ENCODE measurements at places on chromosomes 16 and 17. TPM values are rescaled to one million over a fixed set of nuclear protein-coding genes. Genes with fewer than 3 reads are reported as not detected.

GRCh38 chr17:50080827-50081226 is 14.3 kb upstream of the PDK2 start:
- DNase-seq, result peak; percentile 40

DNA sequence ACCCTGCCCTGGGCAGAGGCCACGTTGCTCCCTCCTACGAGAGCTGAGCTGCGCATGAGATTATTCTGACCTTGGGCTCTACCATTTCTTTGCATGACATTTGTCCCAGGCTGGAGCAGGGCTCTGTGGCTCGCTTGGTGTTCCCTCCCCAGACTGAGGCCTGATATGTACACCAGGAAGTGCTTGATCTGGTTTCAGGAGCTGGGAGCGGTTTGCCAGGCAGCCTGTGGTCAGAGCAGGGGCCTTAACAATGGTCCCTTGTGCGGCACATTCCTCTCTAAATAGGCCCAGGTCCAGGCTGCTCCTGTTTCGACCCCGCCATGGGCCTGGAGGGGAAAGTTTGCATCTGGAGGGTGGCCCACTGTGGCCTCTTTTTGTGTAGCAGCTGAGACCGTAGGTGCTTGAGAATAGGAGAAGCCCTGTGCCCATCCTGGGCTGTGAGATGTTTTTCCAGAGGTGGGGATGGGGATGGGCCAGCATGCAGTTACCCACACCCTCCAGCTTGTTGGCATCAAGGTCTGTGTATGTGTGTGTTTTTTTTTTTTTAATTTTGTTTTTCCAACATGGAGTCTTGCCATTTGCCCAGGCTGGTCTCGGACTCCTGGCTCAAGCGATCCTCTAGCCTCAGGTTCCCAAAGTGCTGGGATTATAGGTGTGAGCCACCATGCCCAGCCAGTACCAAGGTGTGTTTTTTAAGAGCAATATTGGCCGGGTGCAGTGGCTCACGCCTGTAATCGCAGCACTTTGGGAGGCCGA is 253.9 kb downstream of the SEC14L1 start:
- DNase-seq, result no peak

DNA sequence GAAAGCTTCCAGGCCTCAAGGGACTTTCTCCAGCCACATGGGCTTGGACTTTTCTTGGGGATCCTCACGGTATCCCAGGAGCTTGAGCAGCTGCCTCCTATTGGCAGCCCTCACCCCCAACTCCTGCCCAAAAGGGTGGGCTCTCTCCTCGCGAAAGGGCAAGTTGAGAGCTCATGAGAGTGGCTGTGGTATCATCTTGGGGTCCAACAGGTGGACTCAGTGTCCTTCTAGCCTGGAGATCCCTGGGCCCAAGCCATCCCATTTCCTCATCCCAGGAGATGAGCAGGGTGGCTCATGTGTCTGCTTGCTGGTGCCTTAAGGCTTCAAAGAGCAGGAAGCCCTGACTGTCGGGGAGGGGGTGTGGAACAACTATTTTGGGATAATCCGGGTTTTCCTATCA is 17.7 kb downstream of the TBX4 start:
- no peak for DNase-seq

DNA sequence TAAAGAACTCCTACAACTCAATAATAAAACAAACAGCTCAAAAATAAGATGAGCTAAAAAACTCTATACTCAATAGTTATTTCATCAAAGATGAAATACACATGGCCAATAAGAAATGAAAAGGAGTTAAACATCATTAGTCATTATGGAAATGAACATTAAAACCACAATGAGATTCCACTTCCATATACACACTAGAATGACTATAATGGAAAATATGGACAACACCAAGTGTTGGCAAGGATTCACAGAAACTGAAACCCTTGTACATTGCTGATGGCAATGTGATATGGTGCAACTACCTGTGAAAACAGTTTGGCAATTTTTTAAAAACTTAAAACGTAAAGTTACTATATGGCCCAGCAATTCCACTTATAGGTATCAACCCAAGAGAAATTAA is 91.4 kb downstream of the GRIN2A start:
- DNase-seq, result no peak

DNA sequence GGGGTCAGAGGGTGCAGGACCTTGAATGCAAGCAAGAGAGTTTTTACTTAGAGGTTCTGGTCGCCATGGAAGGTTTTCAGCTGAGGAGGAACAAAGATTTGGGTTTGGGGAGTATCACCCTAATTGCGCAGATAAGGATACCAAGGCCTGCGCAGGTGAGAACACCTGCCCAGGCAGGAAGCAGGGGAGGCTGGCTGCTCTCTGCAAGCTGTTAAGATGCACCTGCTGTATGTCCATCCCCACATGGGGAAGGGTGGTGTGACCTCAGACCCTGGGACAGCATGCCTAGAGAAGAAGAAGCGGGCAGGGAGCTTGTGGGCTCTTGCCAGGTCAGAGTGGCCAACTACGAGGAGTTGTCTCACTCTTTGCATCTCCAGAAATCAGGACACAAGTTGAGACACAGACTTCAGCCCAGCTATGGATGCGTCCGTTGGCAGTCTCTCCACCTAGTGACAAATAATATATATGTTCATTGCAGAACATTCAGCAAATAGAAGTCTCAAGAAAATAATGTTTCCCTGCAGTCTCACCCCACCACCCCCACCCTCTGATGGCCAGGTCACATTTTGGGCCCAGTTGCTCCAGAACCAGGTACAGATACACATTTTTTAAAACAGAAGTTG is 77.7 kb downstream of the SREBF1 start:
- DNase-seq, result no peak

GRCh38 chr16:67109407-67110135 is at the start of gene PHAF1:
PHAF1 (plus strand) TSS chr16:67109941; CDS start chr16:67110176, 235 bp downstream.
- DNase-seq, result peak; percentile 77

- DNase-seq, result peak; percentile 38
Measured at GRCh38 chr17:7703584-7704479, 1.2 kb upstream of the EFNB3 start.

CTRB1 gene
- total RNA-seq, result not detected

- DNase-seq, result no peak
Measured at GRCh38 chr16:75943705-75944514, 217.6 kb upstream of the CPHXL start.

GRCh38 chr17:2502871-2503580 is 8.7 kb downstream of the METTL16 start:
- no peak for DNase-seq

DNA sequence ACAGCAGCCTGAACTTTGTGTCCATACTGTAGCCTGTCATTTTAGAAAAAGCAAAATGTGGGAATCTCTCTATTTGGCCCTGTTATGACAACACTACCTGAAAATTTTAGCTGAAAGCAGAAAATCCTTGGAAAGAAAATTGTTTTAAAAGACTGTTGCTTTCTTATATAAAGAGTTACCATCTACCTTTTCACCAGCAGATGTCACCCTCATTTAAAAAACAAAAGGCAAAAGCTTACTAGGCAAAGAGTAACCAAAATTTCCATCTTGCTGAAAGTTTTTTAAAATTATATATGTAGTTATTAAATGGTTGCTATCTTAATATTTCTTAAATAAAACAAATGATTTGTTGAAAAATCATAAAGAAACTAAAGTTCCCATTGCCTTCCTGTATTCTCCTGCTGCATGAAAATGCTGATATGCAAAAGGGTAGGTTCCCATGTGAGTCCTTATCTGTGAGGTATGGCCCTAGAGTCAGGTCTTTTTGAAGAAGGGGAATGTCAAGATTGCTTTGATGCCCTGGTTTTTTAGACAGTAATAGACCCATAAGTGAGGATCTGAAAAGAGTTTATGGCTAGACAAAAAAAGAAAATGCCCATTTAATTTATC is 61.0 kb downstream of the TNRC6C start:
- DNase-seq, result peak; percentile 35

GRCh38 chr16:85656351-85657266 is 32.1 kb downstream of the GINS2 start:
- no peak for DNase-seq

KIF22 gene
- total RNA-seq, result 118 TPM

- DNase-seq, result no peak
Measured at GRCh38 chr16:56312028-56312300, 113.4 kb downstream of the AMFR start.

- DNase-seq, result no peak
Measured at GRCh38 chr16:61564716-61565115, 471.5 kb downstream of the CDH8 start.

DNA sequence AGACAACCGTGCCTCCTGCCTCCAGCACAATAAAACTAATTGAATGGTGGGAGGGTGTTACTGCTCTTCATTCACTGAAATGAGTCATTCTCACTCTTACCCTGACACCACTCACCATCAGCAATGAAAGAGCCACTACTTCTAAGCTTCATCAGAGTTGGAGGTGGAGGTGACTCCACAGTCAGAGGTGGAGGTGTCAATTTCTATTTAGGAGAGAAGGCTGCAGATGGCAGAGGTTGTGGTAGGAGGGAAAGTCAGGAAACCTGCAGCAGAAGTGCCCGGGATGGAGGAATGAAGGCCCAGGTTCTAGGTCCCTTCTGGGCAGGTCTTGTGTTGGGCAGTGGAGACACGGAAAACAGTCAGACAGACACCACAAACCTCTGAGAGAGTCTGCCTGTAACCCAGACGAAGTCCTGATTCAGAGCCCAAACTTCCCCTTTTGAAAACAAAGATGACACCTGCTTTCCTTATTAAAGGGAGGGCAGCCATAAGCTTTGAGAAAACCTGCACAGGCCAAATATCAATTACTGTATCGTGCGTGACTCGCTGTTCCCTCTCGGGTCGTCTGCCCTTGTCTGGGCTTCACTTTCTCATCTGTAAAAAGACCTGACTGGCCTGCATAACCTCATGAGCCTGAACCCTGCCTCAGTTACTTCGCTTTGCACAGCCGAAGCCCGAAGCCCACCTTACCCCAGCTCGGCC is 668 bp downstream of the ATPAF2 start:
- no peak for DNase-seq

GRCh38 chr17:1785930-1786329 is 24.1 kb downstream of the SERPINF1 start:
- no peak for DNase-seq

DNA sequence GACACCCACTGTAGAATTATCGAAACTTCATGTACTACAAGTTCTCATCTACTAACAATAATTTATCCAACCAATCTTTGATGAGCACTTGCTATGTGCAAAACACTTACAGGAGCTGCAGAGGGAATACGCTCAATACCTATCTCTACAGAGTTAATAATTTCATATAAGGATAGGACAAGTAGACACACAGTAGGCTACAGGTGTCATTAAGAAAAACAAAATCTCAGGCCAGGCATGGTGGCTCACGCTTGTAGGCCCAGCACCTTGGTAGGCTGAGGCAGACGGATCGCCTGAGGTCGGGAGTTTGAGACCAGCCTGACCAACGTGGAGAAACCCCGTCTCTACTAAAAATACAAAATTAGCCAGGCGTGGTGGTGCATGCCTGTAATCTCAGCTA is 91.3 kb upstream of the PLEKHM1 start:
- DNase-seq, result no peak

CA7 gene
- total RNA-seq, result not detected

GRCh38 chr16:2152695-2153506 is 2.7 kb upstream of the TRAF7 start:
- no peak for DNase-seq

GRCh38 chr16:53166099-53166498 is 111.3 kb downstream of the CHD9 start:
- no peak for DNase-seq

ABCA3 gene
- total RNA-seq, result 17.3 TPM

GRCh38 chr16:84103678-84104077 is 13.1 kb downstream of the MBTPS1 start:
- DNase-seq, result no peak

DNA sequence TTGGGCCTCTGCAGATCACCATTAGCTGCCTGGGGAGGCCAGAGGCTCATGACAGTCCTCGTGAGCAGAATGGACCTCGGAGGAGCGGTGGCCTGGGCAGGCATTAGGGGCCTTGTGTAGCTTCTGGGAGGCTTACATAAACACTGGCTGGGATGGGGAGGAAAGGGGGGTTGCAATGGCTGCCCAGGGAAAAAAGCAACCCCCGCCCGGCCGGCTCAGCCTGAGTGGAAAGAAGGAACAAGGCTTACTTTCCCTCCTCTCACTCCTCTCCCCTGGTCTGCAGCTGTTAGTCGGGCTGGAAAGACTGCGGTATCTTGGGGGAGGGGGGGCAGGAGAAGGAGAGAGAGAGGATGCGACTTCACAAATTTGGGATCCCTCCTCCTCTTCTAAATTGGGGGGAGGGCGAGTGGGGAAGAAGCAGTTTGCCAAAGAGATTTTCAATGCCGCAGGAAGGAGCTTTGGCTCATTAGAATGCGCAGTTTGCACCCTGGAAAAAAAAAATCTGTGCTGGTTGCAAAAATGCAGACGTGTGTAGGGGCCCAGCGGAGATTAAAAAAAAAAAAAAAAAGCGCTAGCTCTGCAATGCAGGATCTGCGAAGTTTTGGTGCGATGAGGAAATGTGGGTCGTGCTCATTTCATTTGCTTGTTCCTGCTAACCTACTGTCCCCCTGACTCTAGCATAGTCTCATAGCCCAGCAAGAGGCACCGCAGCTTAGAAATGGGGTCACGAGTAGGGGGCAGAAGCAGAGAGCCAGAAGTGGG is 6.6 kb upstream of the NR1D1 start:
- DNase-seq, result no peak

MT4 gene
- not detected for total RNA-seq

HOXB7 gene
- 24.7 TPM for total RNA-seq

SARM1 gene
- total RNA-seq, result 20.2 TPM

DNA sequence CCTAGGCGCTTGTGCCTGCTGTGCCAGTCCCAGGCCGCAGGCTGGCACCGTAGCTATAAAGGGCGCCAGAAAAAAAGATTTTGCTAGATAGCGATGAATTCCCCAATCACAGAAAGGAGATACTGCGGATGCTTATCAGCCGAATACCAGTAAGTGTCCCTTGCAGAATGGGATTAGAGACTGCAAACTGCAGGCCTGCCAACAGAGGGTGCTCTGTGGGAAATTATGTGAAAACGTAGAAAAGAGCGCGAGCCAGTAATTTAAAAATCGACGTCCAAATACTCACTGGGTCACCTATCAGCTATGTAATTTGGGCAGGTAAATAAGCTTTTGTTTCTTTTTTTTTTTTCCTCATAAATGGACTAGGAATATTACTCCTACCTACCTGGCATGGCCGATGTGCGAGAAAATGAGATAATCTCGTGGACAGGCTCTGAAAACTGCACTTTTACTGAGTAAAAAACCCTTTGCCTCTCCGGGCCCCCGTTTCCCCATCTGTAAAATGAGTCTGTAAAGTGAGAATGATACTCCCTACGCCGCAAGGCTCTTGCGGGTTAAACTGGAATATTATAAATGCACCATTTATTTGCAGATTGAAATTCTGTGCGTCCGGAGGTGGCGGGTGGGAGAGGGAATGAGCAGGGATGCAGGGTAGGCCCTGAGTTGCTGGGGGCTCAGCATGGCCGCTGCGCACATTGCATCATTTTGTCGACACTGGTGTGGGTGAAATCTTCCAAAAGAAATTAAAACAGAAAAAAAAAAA is 1.2 kb upstream of the COG1 start:
- peak; percentile 71 for DNase-seq

- no peak for DNase-seq
Measured at GRCh38 chr16:81268509-81268908, 30.0 kb downstream of the BCO1 start.

GRCh38 chr16:48478393-48478792 is 93.2 kb upstream of the SIAH1 start:
- DNase-seq, result no peak

- DNase-seq, result no peak
Measured at GRCh38 chr17:7017827-7018200, 5.0 kb upstream of the BCL6B start.

PSMC5 gene
- 69.5 TPM for total RNA-seq
